ENCODE measurements at places on chromosomes 7 and 10.

- no peak for DNase-seq
Observed at GRCh38 chr10:60399328-60399727, 9.7 kb upstream of the ANK3 start.

DNA sequence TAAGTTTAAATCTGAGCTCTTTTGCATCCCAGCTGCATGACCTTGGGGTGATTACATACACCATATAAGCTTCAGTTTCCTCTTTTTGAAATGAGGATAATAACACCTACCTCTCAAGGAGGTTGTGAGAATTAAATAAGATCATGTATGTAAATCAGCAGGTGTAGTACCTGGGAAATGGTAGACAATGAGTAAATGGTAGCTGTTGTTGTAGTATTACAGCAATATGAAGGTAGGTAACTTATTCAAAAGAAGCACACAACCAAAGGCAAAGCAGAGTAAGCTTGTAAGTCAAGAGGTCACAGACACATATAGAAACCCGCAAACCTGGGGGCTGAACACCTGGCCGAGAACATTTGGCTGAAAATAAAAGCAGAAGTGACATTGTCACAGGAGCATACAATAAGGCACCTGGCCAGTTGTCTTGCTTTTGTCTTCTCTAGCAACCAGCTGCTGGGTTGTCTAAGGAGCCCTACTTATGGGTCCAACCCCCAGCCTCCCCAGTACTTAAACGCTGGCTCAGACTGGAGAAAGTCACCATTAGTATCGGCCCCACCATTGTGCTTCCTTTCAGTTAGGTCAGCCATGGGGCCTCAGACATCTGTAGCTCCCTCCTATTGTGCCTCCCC lies 203.6 kb upstream of the MKLN1 start:
- no peak for DNase-seq

GRCh38 chr7:82080254-82080927 lies 310.5 kb upstream of the HGF start:
- DNase-seq = no peak

GRCh38 chr7:148436571-148436970 lies 154.0 kb upstream of the C7orf33 start:
- no peak for DNase-seq

DNA sequence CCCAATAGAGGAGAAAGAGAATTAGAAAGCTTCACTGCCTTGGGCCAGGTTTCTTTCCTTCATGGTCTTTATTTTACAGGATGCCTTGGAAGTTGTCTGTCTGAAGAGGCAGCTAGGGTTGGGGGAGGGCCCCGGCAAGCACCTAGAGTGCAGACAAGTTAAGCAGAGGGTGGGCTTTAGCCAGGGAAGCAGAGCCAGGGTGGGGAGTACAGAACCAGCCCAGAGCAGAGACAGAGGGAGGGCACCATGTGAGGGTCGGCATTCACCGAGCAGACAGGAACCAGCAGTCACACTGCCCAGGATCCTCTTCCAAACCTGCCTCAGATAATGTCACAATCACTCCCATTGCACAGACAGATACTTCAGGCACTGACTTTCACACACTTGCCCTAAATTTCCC lies 75.9 kb downstream of the ADARB2 start:
- no peak for DNase-seq

- DNase-seq = no peak
Observed at GRCh38 chr7:7956531-7957128, 12.0 kb upstream of the GLCCI1 start.

DNA sequence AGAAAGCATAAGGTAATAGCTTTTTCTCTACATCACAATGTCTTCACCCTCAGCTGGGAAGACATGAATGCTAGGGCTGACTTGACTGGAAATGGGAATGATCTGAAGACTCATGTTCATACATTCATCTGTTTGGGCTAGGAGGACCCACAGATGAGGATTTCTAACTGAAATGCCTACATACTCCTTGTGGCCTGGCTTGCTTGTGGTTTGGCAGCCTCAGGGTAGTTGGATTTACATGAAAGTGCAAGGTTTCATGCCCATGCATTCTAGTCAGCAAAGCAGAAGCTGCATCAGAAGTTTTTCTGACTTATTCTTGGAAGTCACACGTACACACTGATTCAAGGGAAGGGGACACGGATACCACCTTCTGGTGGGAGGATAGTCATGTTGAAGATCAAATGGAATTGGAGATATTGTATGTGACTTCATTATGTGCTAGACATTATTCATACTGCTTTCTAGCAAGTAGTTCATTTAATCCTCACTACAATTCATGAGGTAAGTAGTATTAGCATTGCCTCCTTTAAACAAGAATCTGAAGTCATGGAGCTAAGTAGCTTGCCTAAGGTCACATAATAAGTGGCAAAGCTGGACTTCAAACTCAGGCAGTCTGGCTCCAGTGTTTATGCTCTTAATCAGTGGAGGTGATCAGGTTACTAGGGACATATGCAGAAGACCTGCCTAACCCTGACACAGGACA lies 957.0 kb downstream of the LRMDA start:
- DNase-seq = no peak

DNA sequence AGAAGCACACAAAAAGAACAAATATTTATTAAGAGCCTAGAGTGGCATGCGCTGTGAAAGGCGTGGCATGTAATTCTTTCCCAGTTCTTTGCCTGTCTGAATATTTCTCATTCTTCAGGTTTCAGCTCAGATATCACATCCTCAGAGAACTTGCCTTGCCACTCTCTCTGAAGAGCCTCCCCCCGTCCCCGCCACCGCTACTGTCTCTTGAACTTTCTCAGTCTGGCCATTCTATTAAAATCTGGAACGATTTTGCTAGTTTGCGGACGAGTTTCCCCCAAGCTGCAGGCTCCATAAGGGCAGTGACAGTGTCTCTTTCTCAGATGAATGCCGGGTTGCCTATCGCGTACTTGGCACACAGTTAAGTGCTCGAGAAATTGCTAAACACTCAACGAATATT lies 787 bp upstream of the PLEKHA1 start:
- no peak for DNase-seq

DNA sequence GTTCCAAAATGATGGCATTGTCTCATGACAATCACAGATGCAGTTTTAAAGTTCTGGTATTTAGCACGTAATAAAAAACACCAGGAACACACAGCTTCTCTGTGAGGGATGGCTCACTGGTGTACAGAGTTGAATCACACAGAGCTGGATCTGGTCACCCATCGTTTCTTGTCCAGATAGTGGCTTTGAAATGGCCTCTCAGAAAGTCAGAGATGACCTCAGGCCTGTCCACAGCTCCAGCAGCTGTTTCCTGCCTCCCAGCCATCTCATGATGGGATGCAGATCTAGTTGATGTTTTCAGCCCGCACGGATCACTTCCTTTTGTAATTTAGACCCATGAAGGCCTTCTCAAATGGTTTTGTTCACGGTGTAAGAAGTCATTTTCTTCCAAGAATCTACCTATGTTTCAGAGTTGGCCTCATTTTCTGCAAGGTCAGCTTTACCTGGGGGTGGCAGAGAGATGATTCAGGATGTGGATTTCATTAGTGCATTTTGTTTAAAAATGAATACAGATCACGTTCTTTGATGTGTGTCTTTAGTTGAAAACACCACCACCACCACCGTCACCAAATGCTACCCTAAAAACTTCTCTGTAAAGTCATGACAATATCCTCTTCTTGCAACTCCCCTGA lies 166.2 kb downstream of the SNX10 start:
- DNase-seq = no peak

DNA sequence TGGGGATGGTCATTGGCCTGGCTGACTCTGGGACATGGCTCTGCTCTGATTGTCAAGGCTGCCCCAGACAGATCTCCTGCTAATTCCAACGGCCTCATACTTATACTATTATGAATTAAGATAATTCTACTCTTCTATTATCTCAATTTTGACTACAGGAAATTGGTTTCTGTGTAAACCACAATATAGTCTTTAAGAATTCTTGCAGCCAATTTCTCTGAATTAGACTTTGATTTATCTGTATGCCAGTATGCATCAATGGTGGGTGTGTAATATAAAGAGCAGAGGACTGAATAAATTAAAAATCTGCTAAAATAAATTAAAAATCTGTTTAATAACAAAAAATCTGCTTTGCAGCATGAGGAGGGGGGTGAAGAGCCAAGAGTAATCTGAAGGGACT lies 27.0 kb downstream of the HIBADH start:
- no peak for DNase-seq

- no peak for DNase-seq
Observed at GRCh38 chr7:155339474-155339873, 41.8 kb downstream of the INSIG1 start.

DNA sequence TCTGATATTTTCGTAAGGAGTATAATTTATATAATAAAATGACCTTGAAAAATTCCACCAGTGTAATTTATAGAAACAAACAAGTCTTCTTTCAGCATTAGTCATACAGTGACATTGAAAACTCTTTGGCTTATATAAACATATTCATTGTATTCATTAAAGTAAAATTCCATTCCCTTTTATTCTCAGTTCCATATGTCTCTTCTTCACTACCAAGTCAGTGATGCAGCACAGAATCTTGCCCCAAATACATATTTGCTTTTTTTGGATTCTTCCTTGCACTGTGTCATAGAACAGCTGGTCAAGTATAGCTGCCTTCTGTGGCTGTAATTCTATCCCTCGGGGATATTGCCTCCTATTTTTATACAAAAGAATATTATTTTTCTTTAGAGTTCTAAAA lies 884.5 kb upstream of the POT1 start:
- DNase-seq = no peak

GRCh38 chr7:17680943-17681351 lies 259.3 kb downstream of the SNX13 start:
- DNase-seq = peak; percentile 24

GRCh38 chr10:34116220-34116641 lies 698.9 kb downstream of the PARD3 start:
- DNase-seq = no peak

DNA sequence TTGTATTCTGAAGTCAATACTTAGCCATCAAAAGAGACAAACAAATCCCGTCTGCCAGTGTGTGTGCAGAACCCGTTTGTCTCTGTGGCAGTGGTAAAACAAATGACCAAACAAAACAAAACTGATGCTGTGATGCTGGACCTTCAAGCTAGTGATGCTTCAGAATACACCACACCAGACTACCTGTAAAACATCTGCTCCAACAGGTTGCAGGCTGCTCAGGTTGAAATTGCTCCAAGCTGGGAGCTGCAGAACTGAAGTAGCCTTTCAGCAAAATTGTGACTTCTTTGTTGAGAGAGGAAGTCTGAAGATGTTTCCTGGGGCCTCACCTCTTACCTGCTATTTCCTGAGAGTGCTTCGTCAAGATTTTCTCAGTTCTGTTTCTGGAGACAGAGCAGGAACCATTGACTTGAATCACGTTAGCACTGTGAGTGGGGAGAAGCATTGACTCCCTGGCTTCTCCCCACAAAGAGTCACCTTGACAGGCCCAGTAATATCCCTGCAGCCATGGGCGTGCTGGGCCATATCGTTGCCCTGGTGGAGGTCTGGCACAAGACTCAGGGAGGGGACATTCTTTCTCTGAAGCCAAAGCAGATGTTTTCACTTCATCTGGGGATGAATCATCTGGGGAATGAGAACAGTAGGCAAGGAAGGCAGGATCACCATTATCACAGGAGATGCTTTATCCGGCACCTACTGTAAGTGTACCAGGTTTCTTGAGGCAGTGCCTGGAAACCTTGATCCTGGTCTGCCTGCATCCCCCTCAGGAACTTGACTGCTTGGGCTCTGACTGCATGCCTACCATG lies 80.2 kb downstream of the RBM20 start:
- DNase-seq = peak; percentile 11

DNA sequence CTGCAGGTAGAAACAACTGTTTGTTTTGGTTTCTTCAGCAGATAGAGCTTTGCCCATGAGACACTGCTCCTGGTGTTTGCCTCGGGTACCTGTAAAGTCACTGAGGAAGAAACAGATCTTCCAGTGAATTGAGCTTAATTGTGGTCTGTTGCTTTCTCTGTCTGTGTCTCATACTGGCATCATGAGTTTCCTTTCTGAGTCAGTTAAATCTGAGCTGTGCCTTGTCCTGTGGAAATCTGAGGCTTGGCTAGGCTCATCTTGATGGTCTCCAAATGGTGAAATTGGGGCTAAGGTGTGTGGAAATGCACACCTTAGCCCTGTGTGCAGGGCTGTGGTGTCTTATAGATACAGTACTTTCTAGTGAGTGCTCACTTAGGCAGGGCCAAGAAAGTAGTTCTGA lies 67.4 kb downstream of the GBF1 start:
- no peak for DNase-seq

- DNase-seq = no peak
Observed at GRCh38 chr10:65670087-65670486, 1255.7 kb upstream of the LRRTM3 start.

DNA sequence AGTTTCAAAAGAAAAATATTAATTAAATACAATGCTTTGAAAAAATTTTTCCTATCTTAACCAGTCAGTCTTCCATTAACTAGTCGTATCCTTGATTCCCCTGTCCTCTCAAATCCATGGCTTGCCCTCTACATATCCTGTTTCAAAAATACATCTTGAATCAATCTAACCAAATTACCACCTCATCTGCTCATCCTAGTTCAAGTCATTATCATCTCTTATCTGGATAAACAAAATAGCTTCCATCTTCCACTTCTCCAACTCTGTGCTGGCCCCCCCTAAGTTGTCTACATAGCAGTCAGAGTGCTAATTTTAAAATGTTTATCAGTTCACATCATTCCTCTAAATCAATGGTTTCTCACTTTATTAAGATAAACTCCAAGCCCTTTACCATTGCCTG lies 125.4 kb downstream of the HBP1 start:
- DNase-seq = no peak

DNA sequence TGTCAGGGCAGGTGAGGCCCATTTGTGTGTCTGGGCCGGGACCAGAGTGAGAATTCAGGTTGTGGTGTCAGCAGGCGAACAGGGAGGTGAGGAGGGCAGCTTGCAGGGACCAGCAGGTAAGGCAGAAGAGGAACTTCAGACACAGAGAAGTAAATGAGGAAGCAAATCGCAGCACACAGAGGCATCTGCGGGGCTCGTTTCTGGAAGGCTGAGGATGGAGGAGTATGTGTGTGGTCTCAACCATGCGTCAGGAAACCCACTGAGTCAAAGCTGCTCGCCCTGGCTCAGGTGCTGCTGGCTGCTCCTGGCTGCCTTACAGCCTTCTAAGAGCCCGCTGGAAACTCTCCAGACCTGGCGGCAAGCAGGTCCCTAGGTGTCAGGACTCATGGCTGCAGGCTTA lies 26.9 kb upstream of the PITRM1 start:
- DNase-seq = no peak
